Smooth muscle cell of the umbilical artery (primary cell): ENCODE measurements at places on chromosomes 4 and X. TPM values are rescaled to one million over a fixed set of nuclear protein-coding genes. Genes with fewer than 3 reads are reported as not detected.

TMEM144 gene
- 9.8 and 14.0 TPM in 2 replicates for total RNA-seq

MAGEA8 gene
- total RNA-seq = not detected in 2 replicates

TRIML2 gene
- total RNA-seq = 0.14 TPM in 1 of 2 replicates, not detected in the other

CXCL3 gene
- total RNA-seq = 6.5 and 11.9 TPM in 2 replicates

SLC16A2 gene
- total RNA-seq = 13.1 and 14.3 TPM in 2 replicates
